ENCODE measurements at places on chromosomes 4 and X.

- DNase-seq, result no peak
These were observed 138.7 kb downstream of the ELOVL6 start for GRCh38 chr4:110059556-110060191.

- no peak for DNase-seq
These were observed 189.3 kb downstream of the PTTG2 start for GRCh38 chr4:38149472-38149996.

- DNase-seq, result no peak
These were observed 53.0 kb downstream of the MAPK10 start for GRCh38 chr4:86306816-86307215.

DNA sequence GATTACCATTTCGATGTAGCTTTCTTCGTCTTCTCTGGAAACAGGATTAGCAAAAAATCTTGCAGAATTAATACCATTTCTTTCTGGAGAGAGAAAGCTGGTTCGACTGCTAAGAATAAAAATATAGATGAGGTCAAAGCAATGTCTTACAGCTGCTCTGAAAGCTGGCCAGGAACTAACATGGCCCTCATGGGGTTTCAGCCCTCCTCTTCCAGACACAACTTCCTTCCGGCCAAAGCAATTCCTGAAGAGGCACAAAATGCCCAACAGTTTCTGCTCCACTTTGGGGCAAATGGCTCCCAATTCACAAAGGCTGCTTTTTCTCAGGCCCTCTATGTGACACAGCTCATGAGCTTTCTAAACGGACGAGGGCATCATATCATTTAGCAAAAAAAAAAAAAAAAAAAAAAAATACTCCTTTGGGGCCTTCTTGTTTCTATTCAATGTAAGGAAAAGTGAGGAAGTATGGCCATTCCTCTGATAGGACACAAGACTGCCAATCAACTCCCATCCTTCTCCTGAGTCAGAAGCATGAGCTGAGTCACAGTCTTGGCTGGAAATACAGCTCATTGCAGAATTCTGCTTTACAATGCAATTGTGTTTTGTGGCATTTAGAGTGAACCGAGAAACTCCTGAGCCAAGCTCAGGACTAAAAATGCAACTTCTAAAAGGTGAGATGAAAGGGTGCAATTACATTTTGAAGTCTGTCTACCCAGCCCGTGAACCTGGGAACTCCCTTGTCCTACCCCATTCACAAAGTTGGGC, 42.7 kb upstream of the CTAG2 start:
- DNase-seq, result no peak

DNA sequence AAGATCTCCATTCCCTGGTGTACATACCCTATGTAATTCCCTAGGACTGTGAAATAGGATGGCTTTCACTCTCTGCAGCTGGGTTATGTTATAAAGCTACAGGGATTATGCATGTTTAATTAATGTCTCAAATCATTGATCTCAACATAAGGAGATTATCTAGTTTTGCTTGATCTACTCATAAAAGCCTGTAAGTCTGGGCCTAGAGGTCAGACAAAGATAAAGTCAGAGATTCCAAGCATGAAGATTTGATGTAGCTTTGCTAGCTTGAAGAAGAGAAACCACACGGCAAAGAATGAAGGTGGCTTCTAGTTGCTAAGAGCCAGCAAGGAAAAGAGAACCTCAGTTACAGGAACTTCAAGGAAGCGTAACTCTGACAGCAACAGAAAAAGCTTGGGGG, 456.9 kb downstream of the CCSER1 start:
- no peak for DNase-seq

DNA sequence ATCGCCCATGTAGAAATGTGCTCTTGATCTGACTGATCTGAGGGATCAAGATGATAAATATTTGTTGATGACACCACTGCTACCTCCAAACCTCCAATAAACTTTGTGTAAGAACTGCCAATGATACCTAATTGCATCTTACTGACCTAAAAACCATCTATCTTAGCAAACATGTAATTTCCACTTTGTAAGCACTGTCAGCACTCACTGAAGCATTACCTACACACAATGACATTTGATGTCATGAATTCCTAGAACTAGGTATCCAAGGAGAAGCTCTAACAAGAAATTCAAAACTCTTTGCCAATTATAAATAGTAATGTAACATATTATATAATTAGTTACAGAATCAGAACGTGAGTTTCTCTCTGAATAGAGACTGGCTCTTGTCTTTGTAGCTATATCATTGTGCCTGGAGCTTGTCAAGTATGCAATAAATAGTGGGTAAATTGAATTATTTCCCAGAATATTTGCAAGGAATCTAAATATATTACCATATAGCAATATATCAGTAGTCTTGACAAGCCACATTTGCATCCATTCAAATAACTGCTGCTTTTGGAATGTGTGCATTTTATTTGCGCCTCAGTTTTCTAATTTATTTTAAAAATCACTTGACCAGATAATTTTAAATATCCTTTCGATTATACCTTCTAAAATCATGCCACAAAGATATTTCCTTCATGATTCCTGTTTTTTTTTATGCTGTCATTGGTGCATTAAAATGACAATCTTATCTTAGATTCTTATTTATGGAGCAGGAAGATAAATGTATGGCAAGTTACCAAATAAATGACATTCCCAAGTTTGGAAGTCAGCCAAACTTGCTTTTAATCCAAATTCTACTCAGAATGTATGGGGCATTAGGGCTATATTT, 232.3 kb upstream of the NEIL3 start:
- no peak for DNase-seq

DNA sequence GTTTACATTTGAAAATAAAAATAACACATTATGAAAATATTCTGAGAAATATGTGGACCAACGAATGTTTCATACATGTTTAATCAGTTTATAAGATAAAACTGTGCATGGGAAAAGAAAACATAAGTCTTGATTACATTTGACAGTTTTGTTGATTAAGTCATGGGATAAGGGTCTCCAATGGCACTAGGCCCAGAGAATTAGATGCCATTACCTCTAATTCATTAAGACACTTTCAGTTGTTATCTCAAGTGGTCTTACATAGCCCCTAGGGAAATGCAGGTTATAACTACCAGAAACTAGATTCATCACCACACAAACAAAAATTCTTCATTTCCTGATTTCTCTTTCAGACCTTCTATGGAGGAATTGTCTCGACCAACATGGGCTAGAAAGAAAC, 300.8 kb downstream of the PCDH7 start:
- no peak for DNase-seq

DNA sequence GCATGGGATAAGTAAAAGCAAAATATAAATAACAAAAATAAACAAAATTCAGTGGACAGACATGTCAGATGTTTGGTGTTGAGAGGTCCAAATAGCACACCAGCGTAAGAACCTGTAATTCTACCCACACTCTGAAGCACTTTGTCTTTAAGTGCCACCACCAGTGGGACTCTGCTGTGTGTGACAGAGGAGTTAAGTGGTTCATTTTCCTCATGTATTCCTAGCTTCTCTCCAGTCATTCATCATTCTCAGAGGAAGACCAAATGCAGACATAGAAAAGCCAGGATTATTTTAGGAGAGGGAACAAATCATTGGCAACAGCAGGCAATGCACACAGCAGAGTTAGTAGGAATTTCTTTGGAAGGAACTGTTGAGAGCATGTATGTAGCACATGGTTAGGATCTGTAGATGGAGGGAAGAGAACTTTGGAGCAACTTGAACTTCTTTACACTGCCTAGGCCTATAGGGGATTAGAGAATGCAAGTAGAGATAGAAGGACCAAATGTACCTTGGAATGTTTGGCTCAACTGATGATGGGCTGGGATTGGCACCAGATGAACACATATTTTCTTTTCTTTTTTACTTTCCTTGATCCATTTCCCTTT, 43.0 kb upstream of the ARHGAP24 start:
- no peak for DNase-seq

DNA sequence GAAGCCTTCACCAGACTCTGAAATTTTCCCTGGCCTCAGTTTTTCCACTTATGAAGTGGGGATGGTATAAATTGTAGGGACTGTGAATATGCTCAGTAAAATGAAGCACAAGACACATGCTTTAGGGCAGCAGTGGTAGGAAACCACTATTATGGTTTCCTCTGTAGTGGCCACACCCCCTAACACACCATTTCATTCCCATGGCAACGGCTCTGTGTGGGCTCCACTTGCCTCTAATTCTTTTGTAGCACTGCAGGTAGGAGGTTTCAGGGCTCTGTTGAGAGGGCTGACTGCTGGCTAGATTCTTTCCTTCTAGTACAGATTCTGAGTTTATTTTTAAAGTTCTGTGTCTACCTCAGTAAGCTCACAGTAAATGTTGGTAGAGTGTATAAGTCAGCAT, 3.5 kb upstream of the VMA21 start:
- DNase-seq, result no peak

DNA sequence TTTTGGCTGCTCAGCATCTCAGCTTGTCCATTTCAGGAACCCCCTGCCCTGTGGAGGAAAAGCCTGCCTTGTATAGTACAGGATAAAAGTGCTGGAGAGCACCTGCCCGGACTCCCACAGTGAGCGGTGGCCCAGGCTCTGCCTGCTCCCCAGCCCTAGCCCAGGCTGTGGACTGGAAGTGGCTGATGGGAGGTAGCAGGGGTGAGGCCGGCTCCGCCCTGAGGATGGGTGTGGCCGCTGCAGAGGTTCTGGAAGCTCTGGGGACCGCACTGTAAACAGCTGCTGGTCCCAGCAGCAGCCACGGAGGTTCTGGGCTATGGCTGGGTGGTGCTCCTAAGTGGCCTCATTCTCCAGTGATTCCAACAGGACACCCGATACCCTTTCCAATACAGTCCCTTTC, 56.6 kb upstream of the HELT start:
- DNase-seq, result no peak

DNA sequence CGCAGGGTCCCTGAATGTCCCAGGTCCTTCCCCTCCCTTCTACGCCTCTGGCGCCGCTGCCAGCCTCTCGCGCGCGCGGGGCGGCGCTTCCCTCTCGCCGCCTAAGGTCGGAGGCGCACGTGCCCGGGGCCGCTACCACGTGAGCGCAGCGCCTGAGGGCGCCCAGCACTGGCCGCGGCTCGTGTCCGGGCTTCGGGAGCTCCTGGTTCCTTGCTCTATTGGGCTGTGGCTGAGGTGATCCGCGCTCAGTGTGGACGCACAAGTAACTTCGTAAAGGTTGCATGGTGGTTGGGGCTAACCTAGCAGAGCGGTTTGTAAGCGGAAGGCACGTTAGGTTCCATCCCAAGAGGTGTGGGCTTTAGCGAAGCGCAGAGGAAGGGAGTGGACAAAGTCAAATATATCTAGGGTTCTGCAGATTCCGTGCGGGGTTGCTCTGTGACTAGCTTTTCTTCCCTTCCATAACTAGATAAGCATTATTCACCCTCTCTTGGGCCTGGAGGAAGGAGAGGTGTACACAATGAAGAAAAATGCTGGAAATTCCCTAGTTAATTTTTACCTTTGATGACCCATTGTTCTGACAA, 1.8 kb downstream of the TLL1 start:
- DNase-seq, result no peak

DNA sequence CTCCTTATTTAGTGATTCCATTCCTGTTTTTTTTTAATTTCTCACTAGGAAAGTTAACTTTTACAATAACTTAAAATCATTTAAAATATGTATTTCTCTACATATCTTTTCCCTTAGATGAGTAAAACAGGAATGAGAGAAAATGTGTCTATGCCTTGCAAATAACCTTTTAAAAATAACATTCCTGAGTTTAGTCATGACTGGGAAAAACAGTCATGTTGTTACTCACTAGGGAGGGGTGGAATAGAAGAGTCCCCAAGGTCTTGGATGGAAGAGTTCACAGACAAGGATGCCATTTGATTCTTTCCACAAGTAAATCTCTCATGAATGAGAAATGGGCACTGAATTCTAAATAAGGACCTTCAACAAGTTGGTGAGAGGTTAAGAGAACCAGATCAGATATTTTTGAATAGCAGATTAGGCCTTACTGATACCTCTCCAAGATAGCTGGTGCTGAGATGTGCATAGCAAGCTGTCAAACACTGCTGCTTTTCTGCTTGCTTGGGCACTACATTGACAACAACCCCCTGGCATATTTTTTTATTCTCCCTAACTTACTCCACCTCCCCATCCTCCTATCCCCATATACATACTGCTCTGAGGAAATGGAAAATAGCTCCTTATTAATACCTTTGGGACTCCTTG, 25.1 kb downstream of the UGDH start:
- no peak for DNase-seq

GRCh38 chrX:66756717-66757116, 117.8 kb upstream of the EDA2R start:
- no peak for DNase-seq

DNA sequence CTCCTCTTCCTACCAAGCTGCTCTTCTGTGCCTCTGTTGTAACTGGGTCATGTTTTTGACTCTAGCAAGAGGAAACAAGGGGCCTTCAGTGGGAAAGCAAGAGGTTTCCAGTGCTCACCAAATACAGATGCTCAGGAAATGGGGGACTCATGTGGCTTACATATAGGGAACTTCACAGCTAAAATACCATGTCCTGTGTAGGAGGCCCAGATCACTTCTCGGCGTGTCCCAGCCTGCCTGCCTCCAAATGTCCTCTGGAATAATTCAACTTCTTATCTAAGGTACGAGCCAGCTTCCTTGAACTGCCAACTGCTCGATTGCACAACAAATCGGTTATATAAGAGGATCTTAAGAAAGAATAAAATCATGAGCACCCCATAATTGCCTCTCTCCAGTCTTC, 161.3 kb downstream of the KIT start:
- no peak for DNase-seq

DNA sequence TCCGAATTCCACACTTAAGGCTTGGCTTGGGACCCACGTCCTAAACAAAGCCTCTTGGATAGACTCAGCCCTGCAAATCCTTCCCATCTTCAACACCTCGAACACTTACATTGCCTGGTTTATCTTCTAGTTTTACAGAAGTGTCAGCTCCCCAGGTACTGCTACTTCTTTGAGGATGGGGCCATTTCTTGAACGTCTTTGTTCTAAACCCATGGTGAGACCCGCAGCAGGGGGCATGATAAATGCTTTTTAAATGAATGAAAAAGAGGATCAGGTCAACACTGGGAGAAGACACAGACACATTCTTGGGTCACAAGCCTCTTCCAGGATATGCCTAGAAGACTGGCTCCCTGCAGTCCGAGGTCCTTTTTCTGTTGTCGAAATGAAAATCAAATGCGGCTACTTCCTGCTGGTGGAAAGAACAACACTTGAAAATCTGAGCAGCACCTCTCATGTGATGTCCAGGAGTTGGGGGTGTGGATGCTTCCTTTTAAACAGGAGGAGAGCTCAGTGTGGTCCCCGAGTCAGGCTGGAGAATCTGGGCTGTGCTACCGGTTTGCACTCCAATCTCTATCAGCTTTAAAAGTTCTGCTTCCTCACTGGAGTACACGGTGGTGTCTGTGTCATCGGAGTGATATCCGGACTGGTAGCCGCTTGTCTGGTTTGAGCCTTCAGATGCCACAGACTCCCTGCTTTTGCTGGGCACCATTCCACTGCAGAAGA, 45.8 kb downstream of the KDR start:
- DNase-seq, result no peak
